ENCODE measurements at places on chromosomes 7 and 10. TPM values are rescaled to one million over a fixed set of nuclear protein-coding genes. Genes with fewer than 3 reads are reported as not detected.
A peak's percentile ranks its signal among the peaks of the same experiment; 100 is the strongest.

FAM241B gene
- total RNA-seq, result 4.4 TPM

- H3K36me3 ChIP-seq, result no peaks in the 10 kb centered on the region
- no peak overlapping the region for H3K27ac ChIP-seq
- no peak overlapping the region for H3K4me3 ChIP-seq
- H3K27me3 ChIP-seq, result no peaks in the 10 kb centered on the region
- H3K4me1 ChIP-seq, result no peaks in the 10 kb centered on the region
Measured at GRCh38 chr10:71939304-71939703, 24.9 kb upstream of the CHST3 start.

DNA sequence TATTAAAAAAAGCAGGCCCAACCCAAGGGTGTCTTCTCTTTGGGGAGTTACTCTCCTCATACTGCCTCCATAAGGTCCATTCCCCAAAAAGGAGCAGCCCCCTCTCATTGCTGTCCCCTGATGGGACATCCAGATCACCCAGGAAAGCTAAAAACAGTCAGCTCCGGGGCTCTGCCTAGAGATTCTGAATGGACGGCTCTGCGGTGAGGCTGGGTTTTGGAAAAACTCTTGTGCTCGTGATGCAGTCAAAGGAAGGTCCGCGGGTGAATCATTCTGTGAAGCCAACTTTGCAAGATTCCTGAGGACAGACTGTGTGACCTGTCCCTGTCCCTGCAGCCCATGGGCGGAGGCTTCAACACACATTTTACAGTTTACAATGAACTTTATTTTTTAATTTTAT, 351.5 kb downstream of the TYW1 start:
- peaks cover 2% of the 10 kb centered on the region for H3K36me3 ChIP-seq
- H3K4me1 ChIP-seq, result no peaks in the 10 kb centered on the region
- no peak overlapping the region for H3K27ac ChIP-seq
- DNase-seq, result no peak

CREB5 gene
- 25.4 TPM for total RNA-seq

NKX1-2 gene
- 0.07 TPM for total RNA-seq

NPFFR1 gene
- not detected for total RNA-seq

NRCAM gene
- total RNA-seq, result 9.3 TPM

CLCN1 gene
- not detected for total RNA-seq

ADCYAP1R1 gene
- total RNA-seq, result 0.14 TPM

CAMK1D gene
- total RNA-seq, result 27.4 TPM

AKR1E2 gene
- 1.4 TPM for total RNA-seq

GRCh38 chr7:101717628-101718357, 88.7 kb upstream of the MYL10 start:
- peak overlapping the region; percentile 67 for H3K27ac ChIP-seq
- H3K4me1 ChIP-seq, result peaks cover 12% of the 10 kb centered on the region
- DNase-seq, result peak; percentile 83
- no peaks in the 10 kb centered on the region for H3K27me3 ChIP-seq
- H3K4me3 ChIP-seq, result no peak overlapping the region

LRRN3 gene
- 2.2 TPM for total RNA-seq

DNA sequence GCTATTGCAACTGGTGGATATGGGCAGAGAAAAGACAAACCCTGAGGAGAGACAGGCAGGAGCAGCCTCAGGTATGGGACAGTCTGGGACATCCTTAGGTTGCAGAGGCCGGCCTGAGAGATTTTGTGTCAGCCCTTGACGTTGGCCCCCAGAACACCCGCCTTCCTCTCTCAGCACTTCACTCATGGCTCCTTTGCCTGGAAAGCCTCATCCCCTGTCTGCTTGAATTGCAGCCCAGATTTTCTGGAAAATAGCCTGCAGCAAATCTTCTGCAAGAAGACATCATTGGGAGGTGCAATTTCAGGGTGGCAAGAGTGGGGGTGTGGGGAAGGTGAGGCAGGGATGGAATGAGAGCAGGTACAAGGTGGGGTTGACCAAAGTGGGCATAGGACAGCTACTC, 2.2 kb upstream of the FRMD4A start:
- peaks cover 22% of the 10 kb centered on the region for H3K27me3 ChIP-seq
- H3K27ac ChIP-seq, result no peak overlapping the region
- no peak for DNase-seq
- H3K4me3 ChIP-seq, result no peak overlapping the region

SPDYE5 gene
- total RNA-seq, result not detected

SUN3 gene
- not detected for total RNA-seq

GRCh38 chr10:64626924-64627323, 1105.7 kb downstream of the REEP3 start:
- no peaks in the 10 kb centered on the region for H3K36me3 ChIP-seq
- H3K4me1 ChIP-seq, result no peaks in the 10 kb centered on the region
- no peak overlapping the region for H3K27ac ChIP-seq
- no peak overlapping the region for H3K4me3 ChIP-seq
- DNase-seq, result no peak
- no peaks in the 10 kb centered on the region for H3K27me3 ChIP-seq

ACSL5 gene
- 0.79 TPM for total RNA-seq

GRCh38 chr10:48605786-48606529, 1.1 kb upstream of the ARHGAP22 start:
- H3K36me3 ChIP-seq, result no peaks in the 10 kb centered on the region
- DNase-seq, result peak; percentile 50
- peak overlapping the region; percentile 90 for H3K4me3 ChIP-seq
- H3K27ac ChIP-seq, result peak overlapping the region; percentile 79
- peaks cover 52% of the 10 kb centered on the region for H3K4me1 ChIP-seq
- no peaks in the 10 kb centered on the region for H3K27me3 ChIP-seq

GRCh38 chr10:30862486-30862885, 169.2 kb downstream of the ZNF438 start:
- no peaks in the 10 kb centered on the region for H3K36me3 ChIP-seq
- H3K27me3 ChIP-seq, result no peaks in the 10 kb centered on the region
- H3K4me3 ChIP-seq, result no peak overlapping the region

- H3K27me3 ChIP-seq, result no peaks in the 10 kb centered on the region
- H3K36me3 ChIP-seq, result no peaks in the 10 kb centered on the region
- H3K27ac ChIP-seq, result no peak overlapping the region
- H3K4me3 ChIP-seq, result no peak overlapping the region
- peak; percentile 26 for DNase-seq
- H3K4me1 ChIP-seq, result no peaks in the 10 kb centered on the region
Measured at GRCh38 chr10:106450966-106451365, 713.5 kb downstream of the SORCS1 start.

- no peak overlapping the region for H3K4me3 ChIP-seq
- H3K27ac ChIP-seq, result no peak overlapping the region
- H3K27me3 ChIP-seq, result no peaks in the 10 kb centered on the region
- no peaks in the 10 kb centered on the region for H3K36me3 ChIP-seq
- no peaks in the 10 kb centered on the region for H3K4me1 ChIP-seq
Measured at GRCh38 chr10:11697718-11698527, 44.3 kb upstream of the ECHDC3 start.

EVX1 gene
- total RNA-seq, result not detected

DNA sequence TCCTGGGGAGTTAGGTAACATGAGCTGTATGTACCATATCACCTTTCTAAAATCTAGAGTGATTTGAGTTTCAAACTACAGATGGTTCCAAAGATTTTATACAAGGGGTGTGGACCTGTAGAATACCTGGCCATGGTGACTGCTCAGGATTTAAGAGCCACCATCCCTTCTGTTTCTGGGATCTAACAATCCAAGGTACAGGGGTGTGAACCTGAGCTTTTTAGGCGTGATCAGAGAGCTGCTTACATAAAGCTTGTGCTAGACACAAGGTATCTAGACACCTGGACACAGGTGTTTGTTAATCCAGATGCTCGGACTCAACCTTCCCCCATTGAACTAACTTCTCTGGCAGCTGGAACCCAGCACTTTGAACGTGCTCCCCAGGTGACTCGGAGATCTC, 516.4 kb downstream of the RPS24 start:
- peaks cover 15% of the 10 kb centered on the region for H3K27me3 ChIP-seq
- H3K27ac ChIP-seq, result no peak overlapping the region
- no peaks in the 10 kb centered on the region for H3K4me1 ChIP-seq
- no peak for DNase-seq

- DNase-seq, result no peak
- no peaks in the 10 kb centered on the region for H3K36me3 ChIP-seq
- no peak overlapping the region for H3K4me3 ChIP-seq
Measured at GRCh38 chr10:57049096-57049495, 688.0 kb upstream of the ZWINT start.

GRCh38 chr7:155464948-155465739, 7.2 kb downstream of the EN2 start:
- H3K4me3 ChIP-seq, result no peak overlapping the region
- no peaks in the 10 kb centered on the region for H3K36me3 ChIP-seq
- no peak for DNase-seq

- DNase-seq, result no peak
- no peak overlapping the region for H3K4me3 ChIP-seq
- H3K36me3 ChIP-seq, result no peaks in the 10 kb centered on the region
- no peaks in the 10 kb centered on the region for H3K4me1 ChIP-seq
Measured at GRCh38 chr7:155870334-155871180, 58.3 kb upstream of the SHH start.

DNA sequence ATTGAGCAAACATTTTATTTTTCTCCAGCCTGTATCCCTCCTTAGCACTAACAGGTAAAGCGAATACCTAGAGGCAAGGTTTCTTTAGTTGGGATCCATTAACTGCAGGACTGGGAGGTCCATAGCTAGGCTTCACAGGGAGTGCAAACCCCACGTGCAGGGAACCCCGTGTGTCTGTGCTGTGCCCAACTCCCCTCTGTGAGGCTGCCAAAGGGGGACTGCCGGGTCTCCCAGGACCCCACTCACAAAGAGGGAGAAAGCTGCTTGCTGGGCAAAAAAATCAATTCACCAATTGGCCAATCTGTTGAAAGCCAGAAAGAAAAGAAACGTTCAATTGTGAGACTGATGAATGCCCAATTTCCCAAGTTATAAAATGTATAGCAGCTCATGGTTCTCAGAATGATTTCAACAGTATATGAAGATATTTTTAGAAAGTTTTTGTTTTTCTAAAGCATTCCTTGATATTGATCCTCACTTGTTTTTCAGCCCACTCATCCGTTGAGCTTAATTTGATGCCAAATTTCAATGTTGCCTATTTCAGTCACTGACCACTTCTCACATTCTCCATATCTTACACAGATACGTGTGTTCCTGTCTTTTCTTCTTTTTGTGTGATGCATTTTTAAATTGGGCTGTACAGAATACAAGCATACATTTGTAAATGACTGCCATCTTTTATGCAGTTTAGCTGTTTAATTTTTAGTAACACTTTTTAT, 202.7 kb upstream of the PRSS58 start:
- DNase-seq, result peak; percentile 66
- H3K27me3 ChIP-seq, result no peaks in the 10 kb centered on the region
- peaks cover 24% of the 10 kb centered on the region for H3K4me1 ChIP-seq
- no peaks in the 10 kb centered on the region for H3K36me3 ChIP-seq

DNA sequence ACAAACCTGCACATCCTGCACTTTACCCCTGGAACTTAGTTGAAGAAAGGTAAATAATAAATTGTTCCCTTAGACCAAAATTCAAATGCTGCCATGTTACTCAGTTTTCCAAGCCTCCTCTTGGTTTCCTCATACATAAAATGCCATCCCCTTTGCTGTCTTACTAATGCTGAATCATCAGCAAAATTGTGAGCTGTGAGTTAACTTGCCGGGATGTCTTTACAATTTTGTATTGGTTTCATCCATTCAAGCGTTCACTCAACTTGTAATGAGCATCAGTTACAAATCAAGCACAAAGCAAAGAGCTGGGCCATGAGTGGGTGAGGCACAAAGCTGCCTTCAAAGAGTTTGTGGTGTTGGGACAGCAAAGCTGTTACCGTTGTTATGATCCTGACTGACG, 395.8 kb upstream of the ZMIZ1 start:
- H3K36me3 ChIP-seq, result no peaks in the 10 kb centered on the region
- peak; percentile 69 for DNase-seq
- H3K4me3 ChIP-seq, result no peak overlapping the region
- peaks cover 2% of the 10 kb centered on the region for H3K27me3 ChIP-seq
- no peak overlapping the region for H3K27ac ChIP-seq

TMEM176B gene
- total RNA-seq, result 0.26 TPM

CYP3A4 gene
- total RNA-seq, result not detected

DNA sequence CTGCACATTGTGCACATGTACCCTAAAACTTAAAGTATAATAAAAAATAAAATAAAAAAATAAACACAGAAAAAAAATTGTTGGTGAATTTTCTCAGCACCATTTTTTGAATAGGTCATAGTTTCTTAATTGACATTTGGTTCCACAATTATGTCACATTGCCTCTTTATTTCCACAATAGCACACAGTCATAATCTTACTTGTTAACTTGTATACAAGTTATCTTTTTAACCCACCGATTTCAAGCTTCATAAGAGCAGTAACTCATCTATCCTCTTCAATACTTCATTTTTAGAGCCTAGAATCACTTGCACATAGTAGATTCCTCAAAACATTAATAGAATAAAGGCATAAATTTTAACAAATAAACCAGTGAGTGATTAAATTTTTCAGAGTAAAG, 1425.1 kb upstream of the LRRTM3 start:
- no peak overlapping the region for H3K4me3 ChIP-seq
- H3K4me1 ChIP-seq, result no peaks in the 10 kb centered on the region
- DNase-seq, result no peak

ZYX gene
- total RNA-seq, result 477 TPM

AMPH gene
- total RNA-seq, result 3.3 TPM

DNA sequence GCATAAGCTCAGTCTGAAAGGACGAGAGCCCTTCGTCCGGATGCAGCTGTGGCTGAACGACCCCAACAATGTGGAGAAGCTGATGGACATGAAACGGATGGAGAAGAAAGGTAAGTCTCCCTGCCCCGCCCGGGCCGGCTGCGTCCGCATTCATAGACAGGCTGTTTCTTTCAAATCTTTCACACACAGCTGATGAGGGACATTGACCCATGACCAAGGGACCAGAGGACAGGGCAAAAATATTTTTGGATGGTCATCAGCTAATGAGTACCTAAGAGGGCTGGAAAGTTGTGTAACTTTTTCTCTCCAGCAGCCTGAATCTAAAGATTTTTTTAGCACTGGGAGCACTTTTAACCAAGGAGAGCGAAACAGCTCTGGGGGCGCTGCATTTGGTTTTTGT, 52.5 kb upstream of the SH2B2 start:
- no peaks in the 10 kb centered on the region for H3K36me3 ChIP-seq
- DNase-seq, result no peak
- H3K27me3 ChIP-seq, result no peaks in the 10 kb centered on the region
- H3K4me3 ChIP-seq, result no peak overlapping the region

DNA sequence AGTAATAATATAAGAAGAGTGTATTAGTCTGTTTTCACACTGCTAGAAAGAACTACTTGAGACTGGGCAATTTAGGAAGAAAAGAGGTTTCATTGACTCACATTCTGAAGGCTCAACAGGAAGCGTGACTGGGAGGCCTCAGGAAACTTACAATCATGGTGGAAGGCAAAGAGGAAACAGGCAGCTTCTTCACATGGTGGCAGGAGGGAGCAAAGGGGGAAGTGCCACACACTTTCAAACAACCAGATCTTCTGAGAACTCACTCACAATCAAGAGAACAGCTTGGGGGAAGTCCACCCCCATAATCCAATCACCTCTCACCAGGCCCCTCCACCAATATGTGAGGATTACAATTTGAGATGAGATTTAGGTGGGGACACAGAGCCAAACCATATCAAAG, 212.5 kb upstream of the HDAC9 start:
- DNase-seq, result no peak
- H3K27me3 ChIP-seq, result no peaks in the 10 kb centered on the region
- no peaks in the 10 kb centered on the region for H3K4me1 ChIP-seq
- H3K36me3 ChIP-seq, result no peaks in the 10 kb centered on the region

GRCh38 chr10:103273041-103273441, 3.9 kb upstream of the INA start:
- DNase-seq, result peak; percentile 97
- H3K27me3 ChIP-seq, result peaks cover 25% of the 10 kb centered on the region
- no peaks in the 10 kb centered on the region for H3K36me3 ChIP-seq
- peaks cover 19% of the 10 kb centered on the region for H3K4me1 ChIP-seq
- no peak overlapping the region for H3K4me3 ChIP-seq

MGAM2 gene
- total RNA-seq, result 0.05 TPM

GRCh38 chr10:43206391-43207235, 60.3 kb downstream of the RASGEF1A start:
- peaks cover 4% of the 10 kb centered on the region for H3K4me1 ChIP-seq
- H3K36me3 ChIP-seq, result no peaks in the 10 kb centered on the region
- peaks cover 2% of the 10 kb centered on the region for H3K27me3 ChIP-seq
